ENCODE measurements at places on chromosomes 5 and 9.

- no peak for DNase-seq
These were observed 120.6 kb downstream of the PIK3R1 start for GRCh38 chr5:68336200-68336599.

- DNase-seq, result peak; percentile 47
These were observed 75.0 kb downstream of the STK10 start for GRCh38 chr5:172113036-172113435.

- peak; percentile 73 for DNase-seq
These were observed 417.0 kb downstream of the ARHGEF28 start for GRCh38 chr5:74042959-74043358.

GRCh38 chr9:71518045-71518827 lies 250.1 kb downstream of the CEMIP2 start:
- peak; percentile 12 for DNase-seq

DNA sequence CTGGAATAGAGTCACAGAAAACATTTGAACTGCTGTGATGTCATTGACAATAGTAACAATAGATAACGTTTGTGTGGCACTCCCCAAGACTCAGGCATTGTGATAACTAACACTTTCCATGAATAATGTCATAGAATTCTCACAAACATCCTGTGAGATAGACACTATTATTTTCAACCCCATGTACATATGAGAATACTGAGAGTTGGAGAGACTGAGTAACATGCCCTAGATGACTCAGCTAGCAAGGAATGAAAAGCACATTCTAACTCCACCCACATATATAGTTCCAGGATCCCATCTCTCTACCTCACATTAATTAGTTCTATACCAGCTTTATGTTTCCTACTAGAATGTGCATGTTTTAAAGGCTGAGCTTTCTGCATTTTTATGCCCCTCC lies 71.4 kb downstream of the ASTN2 start:
- DNase-seq, result peak; percentile 66

DNA sequence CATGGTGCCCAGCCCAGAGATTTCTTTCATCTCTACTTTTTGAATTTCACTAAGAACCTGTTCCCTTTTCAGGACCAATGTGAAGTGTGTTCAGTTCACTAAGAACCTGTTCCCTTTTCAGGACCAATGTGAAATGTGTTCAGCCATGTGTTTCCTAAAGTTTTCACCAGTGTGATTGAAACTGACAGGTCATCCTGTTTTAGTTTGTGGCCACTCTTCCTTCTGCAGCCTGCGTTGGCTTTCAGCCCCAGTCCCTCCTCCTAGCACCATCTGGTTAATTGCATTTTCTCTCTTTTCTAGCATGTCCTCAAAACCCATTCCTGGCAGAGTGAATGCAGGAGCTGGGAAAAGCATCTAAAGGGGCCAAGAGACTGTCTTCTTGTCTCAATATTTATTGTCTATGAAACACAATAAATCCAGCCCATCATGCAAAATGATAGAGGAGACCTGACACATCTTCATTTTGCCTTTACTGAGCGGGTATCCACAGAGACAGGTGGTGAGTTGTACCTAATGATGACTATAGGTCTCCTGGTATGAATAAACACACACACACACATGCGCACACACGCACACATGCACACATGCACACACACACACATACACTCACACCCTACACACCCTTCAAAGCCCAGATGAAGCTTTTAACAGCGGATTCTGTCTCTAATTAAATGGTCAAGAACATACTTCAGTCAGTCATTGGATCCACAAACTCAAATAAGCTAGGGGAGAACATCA lies 6.1 kb upstream of the PANK3 start:
- no peak for DNase-seq

All from iris pigment epithelial cell (primary cell).